ENCODE measurements at places on chromosomes 12 and 14. TPM values are rescaled to one million over a fixed set of nuclear protein-coding genes. Genes with fewer than 3 reads are reported as not detected.

The TMPO gene
- total RNA-seq: 268 TPM

- peak; percentile 92 for DNase-seq
These were observed 18.5 kb downstream of the RHOF start for GRCh38 chr12:121774968-121775474.

- no peak for DNase-seq
These were observed 19.7 kb downstream of the HAL start for GRCh38 chr12:95976416-95976832.

The ACOT6 gene
- total RNA-seq: not detected

DNA sequence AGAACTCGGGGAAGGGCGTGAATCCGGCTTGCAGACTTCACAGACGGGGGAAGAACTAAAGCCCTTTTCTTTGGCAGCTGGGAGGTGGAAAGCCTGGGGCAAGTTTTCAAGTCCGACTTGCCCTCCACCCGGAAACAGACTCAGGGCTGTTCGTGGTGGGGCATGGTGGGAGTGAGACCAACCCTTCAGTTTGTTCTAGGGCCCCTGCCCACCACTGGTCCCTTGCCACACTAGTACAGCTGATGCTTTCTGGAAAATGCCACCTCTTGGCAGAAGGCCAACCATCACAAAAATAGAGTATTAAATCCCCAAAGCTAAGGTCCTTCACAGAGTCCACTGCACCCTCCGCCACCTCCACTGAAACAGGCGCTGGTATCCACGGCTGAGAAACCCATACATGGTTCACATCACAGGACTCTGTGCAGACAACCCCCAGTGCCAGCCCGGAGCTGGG lies 50.4 kb upstream of the DDX11 start:
- DNase-seq: no peak

The TEP1 gene
- total RNA-seq: 12.6 TPM

- no peak for DNase-seq
These were observed 169.1 kb downstream of the SLC5A8 start for GRCh38 chr12:101040936-101041335.
